A172 (cell line): ENCODE measurements at places on chromosomes 5 and 9.

DNA sequence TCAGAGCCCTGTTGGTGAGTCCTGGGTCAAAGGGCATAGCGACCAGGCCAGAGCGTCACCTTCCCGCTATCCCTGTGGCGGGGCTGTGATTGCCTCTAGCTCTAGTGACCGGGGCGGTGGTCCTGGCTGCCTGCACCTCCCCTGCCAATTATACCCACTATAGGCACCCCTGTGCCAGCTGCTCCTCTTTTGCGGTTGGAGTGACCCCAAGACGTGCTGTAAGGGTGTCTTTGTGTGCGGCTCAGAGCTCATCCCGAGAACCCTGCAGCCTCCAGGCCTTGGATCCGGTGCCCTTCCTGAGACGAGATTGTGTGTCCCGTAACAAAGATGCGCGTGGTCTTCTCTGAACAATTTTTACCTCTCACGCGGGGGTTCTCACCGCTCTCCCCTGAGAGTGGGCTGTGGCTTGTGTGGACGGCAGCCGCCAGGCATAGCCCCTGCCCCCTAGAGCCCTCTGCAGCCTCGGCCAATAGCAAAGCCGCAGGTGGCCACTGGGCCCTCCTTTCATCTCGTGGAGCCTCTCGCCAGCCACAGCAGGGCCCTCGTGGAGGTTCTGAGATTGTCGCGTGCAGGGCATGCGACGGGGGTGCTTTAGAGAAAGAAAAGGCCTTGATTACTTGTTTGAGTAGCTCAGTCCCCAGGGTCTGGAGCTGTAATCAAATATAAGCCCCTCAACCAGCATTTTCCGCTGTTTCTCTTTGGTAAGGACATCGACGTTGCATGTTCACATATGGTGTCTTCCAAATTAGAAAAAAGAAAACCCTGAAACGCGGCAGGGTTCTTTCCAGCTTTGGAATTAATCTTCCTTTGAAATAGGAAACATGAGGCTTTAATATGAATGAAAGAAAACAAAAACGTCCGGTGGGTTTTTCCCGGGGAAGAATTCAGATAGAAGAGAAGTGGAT lies 10.7 kb downstream of the NKD2 start:
- no peak for DNase-seq

- no peak for DNase-seq
Measured at GRCh38 chr5:167725741-167726140, 565.7 kb upstream of the WWC1 start.

GRCh38 chr9:134971696-134972095 lies 54.0 kb upstream of the FCN1 start:
- no peak for DNase-seq

DNA sequence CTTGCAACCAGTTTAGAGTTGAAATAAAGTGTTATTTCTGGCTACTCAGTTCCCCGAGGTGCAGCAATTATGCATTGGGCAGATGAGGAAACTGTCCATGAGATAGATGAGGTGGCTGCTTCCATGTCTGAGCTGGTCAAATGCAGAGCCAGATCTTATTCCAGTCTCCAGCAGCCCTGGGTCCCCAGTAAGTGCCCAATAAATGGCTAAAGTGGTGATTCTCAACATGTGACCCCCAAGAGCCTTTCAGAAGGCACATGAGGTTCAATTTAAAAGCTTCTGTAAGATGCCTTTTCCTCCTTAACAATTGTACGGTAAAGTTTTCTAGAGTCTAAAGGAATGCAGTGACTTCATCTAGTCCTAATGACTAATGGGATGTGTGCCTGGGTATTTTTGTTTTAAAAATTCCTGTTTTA lies 17.5 kb downstream of the ATOX1 start:
- peak; percentile 88 for DNase-seq

DNA sequence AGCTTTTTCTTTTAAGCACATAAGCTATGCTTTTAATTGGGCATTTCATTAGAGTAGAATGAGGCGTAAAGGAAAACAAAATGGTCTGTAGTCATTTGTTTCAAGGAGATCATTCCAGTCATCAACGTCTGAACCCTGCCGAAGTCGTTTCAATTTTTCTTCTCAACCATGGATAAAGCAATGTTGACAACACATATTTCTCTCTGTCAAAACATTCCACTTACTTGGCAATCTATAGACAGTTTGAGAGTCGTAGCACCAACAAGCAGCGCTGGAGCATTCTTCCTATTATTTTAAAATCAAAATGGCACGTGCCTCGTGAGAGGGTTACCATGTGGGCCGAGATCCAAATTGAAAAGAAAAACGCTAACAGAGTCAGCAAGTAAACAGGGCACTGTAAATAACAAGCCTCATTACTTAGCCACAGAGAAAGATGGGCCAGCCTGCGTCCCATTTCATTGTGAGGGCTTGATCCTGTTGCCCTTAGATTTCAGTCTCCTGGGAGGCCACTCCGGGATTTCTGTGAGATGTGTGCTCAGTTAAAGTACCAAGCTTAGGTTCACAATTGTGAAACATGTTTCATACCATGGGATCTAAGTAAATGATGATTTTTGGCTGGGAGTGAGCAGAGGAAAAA lies 422.9 kb downstream of the DTWD2 start:
- DNase-seq = no peak

- no peak for DNase-seq
Measured at GRCh38 chr9:13939701-13940490, 374.0 kb downstream of the NFIB start.

DNA sequence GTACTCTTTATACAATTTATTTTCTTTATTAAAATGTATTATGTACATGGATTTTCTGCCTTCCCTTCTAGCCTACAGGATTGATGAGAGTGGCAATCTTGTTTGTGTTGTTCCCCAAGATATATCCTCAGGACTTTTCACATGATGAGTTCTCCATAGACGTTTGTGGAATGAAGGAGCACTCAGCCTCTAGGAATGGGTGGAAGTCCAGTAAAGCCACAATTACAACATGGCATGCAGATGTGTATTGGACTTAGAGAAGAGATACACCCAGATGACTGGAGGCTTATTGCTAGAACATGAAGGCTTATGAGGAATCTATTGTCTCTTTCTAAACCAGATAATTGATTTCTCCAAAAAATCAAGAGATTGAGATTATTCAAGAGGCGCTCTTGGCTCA lies 8.2 kb upstream of the DOCK2 start:
- DNase-seq = no peak

DNA sequence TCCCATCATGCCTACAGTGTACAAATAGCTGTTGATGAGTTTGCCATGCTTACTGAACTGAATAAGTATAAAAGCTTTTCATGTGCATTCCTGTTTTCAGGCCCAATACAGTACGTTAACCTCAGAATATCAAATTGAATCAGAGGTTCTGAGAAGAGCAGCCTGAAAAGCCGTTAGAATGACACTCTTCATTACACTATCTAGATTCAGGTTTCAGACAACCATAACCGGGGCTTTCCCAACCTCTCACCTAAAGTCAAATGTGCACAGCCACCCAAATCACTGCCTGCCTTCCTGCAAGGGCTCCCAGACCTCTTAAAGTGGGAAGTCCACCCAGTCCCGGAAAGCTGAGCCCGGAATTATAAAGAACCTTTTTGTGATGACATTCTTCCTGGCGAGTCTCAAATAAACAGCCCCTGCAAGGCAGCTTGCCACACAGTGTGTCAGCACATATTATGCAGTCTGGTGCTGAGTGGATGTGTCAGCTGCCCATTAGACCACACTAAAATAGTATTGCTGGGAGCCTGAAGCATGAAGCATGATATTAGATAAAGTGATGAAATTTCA lies 245.8 kb downstream of the TLE4 start:
- DNase-seq = no peak
